ENCODE measurements at places on chromosomes 2 and 18.

DNA sequence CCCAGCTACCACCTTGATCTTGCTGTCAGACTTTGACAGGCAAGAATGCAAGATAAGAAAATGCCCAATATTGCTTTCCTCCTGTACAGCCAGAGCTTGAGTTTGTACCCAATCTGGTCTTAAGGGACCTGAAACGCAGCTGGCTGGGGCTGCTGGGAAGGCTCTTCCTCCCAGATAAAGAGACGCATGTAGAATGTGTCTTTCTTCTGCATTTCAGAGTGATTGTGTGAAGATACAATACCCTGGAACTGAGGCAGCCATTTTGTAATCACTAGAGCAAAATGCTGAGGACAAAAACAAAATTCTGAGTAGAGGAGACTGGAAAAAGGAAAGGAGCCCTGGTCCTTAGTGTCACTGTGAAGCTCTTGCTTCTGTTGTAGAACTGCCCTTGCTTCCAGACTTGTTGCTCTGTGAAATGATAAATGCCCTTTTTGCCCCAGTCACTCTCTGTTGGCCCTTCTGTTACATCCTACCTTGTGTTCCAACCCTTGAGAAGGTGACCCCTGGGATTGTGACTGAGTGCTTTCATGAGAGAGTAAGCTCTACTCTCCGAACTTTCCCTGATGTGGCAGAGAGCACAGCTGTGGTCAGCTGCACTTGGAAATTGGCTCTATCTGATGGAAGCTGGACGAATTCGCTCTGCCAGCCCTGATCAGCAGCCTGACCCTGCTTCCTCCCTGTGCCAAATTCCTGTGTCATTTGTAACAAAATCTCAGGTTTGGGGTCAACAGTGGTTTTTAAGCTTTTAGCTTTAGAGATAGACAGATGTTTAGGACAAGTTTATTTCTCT, 137.4 kb upstream of the RBMS1 start:
- no peak for DNase-seq

GRCh38 chr18:79733986-79734770, 54.6 kb downstream of the CTDP1 start:
- no peak for DNase-seq

DNA sequence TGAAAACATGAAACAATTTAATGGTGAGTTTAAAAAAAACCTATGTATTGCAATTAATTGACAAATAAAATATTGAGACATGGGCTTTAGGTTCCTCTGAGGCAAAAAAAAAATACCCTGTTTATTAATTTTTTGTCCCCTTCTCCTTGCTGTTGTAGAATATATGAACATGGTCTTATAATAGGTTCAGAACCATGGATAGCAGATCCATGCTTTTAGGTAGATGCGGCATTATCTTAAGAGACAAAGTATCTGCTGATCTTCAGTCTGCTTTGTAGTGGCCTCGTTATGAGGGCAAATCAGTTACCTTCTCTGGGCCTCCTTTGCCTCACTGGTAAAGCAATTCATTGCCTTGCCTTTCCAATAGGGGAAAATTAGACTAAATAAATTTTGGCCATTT, 850.7 kb downstream of the NRXN1 start:
- DNase-seq = no peak

DNA sequence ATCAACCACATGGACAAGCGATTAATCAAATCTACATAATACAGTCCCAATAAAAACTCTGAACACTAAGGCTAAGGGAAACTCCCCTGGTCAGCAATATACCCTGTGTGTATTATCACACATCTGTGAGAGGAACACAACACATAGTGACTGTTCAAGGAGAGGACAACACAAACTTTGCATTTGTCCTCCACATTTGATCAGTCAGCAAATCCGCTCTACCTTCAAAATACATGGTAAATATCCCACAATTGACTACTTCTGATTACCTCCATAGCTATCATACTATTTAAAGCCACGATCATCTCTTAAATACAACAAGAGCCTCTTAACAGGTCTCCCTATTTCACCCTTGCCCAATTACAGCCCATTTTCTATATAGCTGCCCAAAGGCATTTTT, 45.6 kb downstream of the SS18 start:
- no peak for DNase-seq

GRCh38 chr2:163493359-163494298, 242.2 kb downstream of the FIGN start:
- no peak for DNase-seq

- DNase-seq = no peak
Measured at GRCh38 chr2:143410082-143410897, 281.1 kb downstream of the ARHGAP15 start.

DNA sequence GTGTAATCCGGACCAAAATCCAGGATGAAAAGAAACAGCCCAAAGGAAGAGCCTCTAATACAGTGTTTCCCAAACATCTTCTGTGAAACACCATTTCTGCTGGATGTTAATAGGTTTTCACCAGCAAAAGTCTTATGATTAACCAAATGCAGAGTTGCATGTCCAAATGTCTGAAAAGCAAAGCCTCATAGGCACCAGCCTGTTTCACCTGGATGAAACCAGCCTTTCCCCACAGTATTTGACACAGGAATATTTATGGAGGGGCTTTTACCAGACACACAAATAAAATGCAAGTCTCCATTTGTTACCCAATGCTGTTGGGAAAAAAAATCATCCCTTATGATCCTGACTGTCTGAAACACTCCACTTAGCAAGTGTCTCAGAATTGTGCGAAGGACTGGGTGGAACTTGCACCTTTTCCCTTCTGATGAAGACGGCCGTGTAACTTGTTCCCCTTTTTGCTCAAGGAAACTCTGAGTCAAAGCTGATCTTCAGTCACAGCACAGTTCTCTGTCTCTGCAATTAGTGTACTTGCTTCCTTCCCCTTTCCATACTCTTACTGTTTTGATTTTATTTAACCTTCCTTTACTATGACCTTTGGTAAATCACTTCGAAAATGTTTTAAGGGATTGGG, 70.3 kb upstream of the IL1R2 start:
- DNase-seq = no peak

DNA sequence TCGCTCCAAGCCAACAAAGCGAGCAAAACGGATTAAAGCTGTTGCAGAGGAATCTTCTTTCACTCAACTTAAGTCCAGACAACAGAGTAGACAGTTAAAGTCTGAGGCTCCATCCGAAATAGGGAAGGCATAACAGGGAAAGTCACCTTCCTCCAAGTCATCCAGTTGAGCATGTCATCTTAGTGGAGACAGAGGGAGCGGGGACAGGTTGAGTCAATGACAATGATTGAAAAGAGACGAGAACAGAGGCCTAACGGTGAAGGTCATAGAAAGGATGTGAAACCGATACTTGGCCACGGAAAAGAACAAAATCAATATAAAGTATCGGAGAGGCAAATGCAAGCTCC, 455 bp downstream of the C18orf32 start:
- DNase-seq = no peak

DNA sequence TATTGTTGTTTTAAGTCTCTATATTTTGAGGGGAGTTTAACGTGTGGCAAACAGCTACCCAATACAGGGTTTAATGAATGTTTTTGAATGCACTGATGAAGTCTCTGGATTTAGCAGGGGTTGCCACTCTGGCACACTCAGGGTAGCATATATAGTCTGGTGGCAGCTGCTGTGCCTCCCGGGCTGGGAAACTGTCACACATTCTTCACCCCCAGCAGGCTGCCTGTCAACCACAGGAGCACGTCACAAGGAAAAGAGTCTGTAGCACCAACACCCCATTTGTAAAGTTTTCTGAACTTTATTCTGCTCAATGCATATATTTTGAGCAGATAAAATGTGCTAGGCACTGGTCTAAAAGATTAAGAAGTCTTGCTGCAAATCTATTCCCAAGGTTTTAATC, 39.3 kb downstream of the NGEF start:
- DNase-seq = no peak

DNA sequence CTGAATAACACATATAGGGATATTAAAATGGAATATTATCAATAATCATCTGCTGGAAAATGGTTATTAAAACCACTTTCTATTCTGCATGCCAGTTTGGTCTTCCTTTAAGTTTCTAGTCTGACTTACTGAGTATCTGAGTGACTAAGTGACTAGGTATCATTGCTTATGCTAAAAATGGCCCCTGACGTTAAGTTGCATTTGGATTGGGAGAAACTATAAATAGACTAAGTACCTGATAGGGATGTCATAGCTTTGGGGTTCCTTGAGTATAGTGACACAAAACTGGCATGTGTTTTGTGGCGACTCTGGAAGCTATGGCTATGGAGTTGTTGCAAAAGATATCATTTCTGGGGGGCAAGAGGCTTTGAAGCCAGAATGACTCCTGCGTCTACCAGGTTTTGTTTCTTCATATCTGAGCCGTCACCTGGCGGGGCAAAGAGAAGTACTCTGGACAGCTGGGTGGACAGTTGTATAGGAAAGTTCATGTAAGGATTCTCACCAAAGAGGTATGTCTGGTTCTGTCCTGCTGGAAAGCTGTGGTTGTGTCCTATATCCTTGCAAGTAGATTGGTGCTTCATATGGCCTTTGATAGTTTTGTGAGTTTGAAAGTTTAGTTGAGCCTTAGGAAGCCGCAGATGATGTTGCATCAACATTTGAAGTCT, 17.9 kb downstream of the ITGAV start:
- no peak for DNase-seq

DNA sequence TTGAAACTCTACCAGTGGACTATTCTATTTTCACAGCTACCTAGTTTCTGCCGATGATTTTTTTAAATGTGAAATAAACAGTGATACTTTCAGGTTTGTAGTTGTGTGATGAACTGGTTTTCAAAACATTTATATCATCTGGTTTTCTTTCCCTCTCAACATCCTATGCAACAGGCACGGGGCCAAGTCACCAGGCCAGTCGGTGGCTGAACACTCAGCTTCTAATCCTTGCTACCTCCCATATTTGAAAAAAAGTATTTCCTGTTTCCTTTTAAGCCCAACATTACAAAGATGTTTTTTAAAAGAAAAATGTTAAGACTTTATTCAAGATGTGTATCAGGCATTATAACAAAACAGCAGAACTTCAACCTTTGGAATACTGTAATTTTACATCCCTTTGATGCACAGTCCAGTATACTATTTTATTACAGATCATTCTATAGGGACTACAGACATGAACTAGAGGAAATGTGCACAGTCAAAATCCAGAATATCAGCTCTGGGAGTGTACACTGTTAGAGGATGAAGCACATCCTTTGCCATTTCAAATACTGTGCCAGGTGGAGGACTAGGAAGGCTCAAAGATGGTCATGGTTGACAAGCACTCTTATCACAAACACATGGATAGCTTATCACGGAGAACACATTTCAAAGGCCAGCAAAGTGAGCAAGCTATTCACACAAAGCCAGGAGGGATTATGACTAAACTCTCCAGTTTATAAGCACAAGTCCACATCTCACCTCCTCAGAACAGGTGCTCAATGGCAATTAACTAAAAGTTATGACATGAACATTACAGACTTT, 14.6 kb downstream of the MRPL35 start:
- DNase-seq = no peak

DNA sequence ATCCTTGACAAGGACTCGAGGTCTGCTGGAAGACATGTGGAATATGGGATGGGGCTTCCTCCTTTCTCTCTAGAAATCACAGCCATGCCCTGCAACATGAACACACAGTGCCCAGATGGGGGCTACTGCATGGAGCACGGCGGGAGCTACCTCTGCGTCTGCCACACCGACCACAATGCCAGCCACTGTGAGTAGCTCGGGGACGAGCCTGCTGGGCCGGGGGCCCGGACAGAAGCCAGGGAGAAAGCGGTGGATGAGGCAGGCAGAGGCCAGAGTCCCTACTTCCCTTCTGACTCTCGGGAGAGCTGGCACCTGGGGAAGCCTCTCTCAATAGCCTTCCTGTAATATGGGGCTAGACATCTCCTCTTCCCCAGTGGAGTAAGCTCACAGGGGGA, 50.5 kb downstream of the SNED1 start:
- no peak for DNase-seq

GRCh38 chr2:170525566-170525900, 189.6 kb upstream of the SP5 start:
- DNase-seq = no peak

GRCh38 chr2:230864605-230865306, at the start of gene ITM2C:
Gene ITM2C (plus strand): TSS chr2:230864942. CDS start chr2:230865026, 84 bp downstream.
- DNase-seq = peak; percentile 52

DNA sequence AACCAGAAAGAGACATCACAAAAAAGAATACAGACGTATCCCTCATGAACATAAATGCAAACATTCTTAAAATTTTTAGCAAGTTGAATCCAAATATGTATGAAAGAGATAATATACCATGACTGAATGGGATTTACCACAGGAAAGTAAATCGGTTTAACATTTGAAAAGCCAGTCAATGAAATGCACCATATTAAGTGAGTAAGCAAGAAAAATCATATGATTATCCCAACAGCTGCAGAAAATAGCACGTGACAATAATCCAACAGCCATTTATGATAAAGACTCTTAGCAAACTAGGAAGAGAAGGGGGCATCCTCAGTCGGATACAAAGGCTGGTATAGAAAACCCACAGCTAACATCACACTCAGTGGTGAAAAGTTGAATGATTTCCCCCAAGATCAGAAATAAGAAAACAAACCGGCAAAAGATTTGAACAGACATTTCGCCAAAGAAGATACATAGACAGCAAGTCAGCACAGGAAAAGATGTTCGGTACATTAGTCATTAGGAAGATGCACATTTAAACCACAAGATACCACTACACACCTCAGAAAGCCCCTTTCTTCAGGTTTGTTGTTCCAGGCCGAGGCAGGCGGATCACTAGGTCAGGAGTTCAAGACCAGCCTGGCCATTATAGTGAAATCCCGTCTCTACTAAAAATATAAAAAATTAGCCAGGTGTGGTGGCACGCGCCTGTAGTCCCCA, 144.3 kb downstream of the INHBB start:
- no peak for DNase-seq

GRCh38 chr2:10963155-10963554, 51.4 kb downstream of the KCNF1 start:
- no peak for DNase-seq

DNA sequence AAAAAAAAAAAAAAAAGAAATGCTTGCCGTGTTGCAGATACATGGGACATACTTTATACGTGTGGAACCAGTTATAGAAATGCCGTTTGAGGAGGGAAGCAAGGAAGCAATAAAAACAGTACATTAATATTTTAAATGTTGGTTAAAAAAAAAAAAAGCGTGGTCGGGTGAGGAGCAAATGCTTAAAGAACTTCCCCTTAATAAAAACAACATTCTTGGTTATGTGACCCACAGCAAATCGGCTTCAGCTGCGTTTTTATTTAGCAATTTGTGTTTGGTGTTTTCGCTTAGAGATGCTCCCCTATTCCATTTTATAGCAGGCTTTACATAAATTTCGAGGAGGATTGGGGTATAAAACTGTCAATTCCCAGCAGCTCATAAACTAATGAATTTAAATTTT, 223.6 kb downstream of the LRRTM1 start:
- no peak for DNase-seq
